Activated CD4-positive, alpha-beta T cell treated with anti-CD3 and anti-CD28 coated beads for 1 hour (primary cell): ENCODE measurements at places on chromosomes 4 and X.

DNA sequence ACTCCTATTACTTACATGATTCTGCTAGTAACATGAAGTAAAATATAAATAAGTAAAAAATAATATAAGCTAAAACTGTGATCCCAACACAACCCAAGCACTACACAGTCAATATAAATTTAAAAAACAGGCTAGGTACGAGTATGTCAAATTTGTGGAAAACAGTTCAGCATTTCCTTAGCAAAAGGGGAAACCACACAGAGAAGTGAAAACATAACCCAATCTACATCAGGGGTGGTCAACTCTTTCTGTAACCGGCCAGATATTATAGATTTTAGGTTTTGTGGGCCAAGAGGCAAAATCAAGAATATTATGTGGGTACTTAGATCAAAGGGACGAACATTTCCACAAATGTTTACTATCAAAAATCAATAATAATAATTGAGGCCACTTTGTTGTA lies 70.1 kb downstream of the CHST7 start:
- DNase-seq, result no peak

DNA sequence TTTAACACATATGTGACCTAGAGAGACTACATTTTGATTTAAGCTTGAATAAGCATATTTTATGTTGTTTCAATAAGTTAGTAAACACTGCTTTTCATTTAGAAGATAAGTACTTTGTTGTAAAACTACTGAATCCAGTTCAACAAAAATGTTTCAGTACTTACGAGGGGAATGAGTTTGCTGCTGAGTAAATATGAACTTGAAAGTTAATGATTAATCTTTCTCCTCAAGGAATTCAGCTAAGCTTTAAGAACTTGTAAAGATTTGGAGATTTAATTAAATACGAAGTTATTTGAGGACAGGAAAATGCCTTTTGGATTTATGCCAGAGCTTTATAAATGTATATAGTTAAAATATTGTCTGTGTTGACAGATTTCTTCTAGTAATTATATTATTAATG lies 933.0 kb upstream of the LCORL start:
- no peak for DNase-seq

DNA sequence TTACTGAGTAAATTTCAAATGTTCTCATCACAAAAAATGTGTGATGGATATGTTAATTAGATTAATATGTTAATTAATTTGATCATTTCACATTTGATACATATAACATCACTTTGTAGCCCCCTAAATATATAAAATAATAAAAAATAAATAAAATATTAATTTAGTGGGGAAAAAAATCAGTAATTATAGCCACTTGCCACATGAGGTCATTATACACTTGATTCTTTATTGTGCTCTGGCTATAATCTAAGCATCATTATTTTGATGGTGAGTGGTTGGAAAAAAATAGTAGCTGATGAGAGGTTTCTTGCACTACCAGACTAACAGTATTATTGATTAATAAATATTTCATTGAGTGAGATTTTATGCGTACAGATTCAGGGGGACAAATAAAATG lies 57.4 kb downstream of the DCK start:
- DNase-seq, result no peak

- no peak for DNase-seq
These were observed 2.2 kb downstream of the SLITRK4 start for GRCh38 chrX:143633461-143634308.

- DNase-seq, result no peak
These were observed 11.9 kb upstream of the ADH7 start for GRCh38 chr4:99447079-99447478.

GRCh38 chrX:11750046-11750445 lies 8.0 kb upstream of the MSL3 start:
- DNase-seq, result no peak
